ENCODE measurements at places on chromosomes 16 and 17.

DNA sequence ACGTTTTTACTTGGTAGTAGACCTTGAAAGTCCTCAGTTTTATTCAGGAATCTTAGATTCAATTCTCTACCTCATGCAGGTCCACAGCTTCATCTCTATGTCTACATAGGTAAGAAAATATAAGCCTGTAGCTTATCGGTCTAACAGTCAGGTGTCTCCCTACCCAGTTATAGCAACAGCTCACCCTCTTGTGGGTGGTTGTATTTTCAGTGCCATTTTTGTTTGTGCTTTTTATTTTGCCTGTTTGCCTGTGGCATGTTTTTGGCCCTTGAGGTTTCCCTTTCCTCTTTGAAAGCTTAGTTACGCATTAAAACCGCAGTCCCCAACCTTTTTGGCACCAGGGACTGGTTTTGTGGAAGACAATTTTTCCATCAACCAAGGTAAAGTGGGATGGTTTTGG lies 23.6 kb upstream of the WIPI1 start:
- no peak for DNase-seq

- no peak for DNase-seq
Measured at GRCh38 chr16:80103463-80103862, 437.3 kb upstream of the DYNLRB2 start.

- DNase-seq = no peak
Measured at GRCh38 chr17:33847900-33848299, 407.2 kb upstream of the CCL2 start.

DNA sequence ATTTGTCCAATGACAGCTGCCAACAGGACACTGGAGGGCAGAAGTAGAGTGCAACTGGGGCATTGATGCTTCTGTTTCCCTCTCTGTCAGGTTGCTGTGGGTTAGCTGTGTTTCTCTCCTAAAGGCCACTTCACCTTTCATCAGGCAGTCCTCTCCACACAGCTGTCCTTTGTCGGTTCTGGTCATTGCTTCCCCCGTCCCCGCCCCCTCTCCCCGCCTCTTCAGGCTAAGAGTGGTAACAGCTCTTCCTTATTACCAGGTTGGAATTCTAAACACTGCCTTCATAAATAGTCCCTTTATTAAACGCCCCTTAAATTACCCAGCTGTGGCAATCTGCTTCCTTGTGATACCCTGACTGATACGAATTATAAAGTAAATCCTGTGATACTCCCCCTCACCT lies 31.8 kb upstream of the NSRP1 start:
- no peak for DNase-seq

DNA sequence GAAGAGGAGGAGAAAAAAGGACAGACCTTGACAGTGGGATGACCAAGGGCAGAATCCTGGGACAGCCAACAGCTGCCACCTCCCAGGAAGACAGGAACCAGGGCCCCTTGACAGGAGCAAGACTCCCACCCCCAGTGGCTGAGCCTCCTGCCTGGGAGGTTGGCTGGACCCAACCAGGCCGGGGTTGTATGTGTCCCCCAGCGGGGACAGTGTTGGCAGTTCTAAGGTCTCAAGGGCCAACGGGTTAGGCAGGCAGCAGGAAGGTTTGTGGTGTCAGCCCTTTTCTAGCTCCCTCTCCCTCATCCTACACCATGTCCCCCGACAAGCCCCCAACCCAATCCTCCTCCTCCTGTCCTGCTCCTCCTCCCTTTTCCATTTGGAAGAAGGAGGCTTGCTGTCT lies 126.2 kb downstream of the MRM1 start:
- no peak for DNase-seq

DNA sequence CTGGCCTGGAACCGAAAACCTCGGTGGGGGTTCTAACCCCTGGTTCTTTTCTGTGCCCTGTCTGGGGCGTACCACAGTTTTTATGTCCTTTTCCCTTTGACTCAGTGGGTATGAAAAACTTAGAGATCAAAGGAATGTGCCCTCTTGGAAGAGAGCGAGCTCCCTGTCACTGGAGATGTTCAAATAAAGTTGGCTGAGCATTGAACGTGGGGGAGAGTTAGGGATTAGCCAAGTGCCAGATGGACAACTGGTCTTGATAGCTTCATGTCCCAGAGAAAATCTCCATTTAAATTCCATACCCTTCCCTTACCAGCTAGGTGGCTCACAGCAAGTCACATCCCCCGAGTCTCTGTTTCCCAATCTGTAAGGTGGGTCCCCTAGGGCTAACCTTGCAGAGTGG lies 9.5 kb downstream of the ADGRG1 start:
- no peak for DNase-seq

- DNase-seq = no peak
Measured at GRCh38 chr17:36742267-36743000, 141.1 kb downstream of the MRM1 start.

DNA sequence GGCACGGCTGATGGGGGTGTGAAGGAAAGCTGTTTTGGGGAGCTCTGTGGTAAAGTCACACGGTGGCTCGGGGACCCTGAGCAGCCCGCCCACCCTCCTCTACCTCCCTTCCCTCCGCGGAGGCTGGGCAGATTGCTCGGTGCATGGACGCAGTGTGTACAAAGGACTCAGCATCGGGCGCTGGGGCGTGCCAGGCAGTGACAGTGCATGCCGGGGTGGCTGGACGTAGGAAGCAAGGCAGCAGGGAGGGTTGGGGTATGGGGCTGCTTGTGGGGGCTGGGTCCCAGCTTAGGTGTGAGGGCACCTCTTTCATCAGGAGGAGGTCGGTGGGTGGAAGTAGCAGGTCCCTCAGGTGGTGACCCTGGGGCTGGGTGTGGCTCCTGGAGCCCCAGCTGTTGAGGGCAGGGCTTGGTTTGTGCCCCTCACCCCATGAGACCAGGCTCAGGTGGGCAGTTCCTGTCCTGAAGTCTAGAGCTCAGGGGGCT lies 159.9 kb upstream of the GSE1 start:
- no peak for DNase-seq

DNA sequence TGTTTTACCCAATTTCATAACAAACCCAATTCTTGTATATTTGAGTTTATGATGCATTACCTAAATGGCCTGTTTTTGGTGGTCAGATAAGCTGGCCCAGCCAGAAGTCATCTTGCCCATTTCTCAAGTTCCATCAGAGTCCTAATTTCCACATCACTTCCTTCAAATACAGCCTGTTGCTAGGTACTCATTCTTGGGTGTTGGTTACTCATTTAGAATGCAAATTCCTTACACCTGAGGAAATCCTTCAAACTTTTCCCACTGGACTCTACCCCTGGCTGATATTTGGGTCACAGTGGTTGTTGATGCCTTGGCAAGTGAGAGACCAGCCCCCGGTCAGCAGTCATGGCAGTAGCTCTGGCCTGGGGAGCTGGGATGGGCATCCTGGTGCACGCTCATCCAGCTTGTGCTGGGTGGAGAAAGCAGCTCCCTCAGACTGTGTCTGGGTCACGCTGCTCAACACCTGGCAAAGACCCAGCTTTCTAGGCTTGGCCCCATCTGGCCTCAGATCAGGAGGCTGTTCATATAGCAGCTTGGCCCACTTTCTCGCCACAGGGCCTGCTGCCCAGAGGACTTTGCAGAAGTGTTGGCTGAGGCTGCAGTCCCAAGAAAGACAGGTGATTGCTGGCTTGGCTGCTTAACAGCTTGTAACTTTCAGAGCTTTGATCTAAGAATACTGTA lies 25.8 kb downstream of the WSB1 start:
- DNase-seq = peak; percentile 90

DNA sequence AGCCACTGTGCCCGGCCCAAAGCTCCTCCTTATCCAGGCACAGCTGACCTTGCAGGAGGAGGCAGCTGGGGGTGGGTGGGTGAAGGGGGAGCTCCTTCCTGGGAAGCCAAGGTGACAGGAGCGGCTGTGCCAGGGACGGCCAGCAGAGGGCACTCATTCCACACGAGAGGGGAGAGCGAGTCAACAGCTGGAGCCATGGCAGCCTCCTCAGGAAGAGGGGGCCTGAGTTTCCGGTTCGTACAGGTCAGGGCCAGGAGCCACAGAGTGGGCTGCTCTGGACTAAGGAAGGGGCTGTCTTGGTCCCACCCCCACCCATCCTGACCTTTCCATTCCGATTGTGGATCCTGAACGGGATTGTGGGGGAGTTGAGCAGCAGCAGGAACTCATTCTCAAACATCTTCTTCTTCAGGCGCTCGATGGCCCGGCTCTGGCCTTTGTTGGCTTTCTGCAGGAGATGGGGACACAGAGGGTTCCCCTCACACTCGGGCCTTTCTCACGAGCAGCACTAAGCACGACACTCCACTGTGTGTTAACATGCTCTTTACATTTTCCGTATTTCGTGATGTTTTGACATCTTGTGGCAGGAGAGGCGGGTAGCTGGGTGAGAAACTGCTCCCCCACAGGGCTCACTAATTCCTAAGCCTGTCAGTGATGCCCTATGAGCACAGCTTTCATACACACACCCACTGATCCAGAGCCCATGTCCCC lies 61.6 kb downstream of the TIMM22 start:
- DNase-seq = peak; percentile 48

GRCh38 chr17:57530508-57530907 lies 214.6 kb downstream of the CCDC182 start:
- DNase-seq = no peak

- no peak for DNase-seq
Measured at GRCh38 chr16:1561266-1561665, 27.8 kb downstream of the TMEM204 start.

DNA sequence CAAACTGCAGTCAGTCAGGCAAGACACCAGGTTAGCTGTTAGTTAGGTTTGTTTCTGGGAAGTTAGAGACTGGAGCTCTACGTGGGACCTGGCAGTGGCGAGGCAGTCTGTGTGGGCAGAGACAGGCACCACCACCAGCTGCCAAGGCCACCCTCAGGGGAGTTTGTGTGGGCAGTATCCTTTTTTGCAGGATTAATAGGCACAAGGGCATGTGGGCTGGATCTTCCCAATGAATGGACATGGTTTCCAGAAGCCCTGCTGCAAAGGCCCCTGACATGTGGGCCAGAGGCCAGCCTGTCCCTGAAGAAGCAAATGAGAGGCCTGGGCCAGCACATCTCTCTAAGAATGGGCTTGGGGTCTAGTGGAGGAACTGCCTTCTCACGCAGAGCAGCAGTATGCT lies 19.2 kb upstream of the SREBF1 start:
- DNase-seq = no peak

DNA sequence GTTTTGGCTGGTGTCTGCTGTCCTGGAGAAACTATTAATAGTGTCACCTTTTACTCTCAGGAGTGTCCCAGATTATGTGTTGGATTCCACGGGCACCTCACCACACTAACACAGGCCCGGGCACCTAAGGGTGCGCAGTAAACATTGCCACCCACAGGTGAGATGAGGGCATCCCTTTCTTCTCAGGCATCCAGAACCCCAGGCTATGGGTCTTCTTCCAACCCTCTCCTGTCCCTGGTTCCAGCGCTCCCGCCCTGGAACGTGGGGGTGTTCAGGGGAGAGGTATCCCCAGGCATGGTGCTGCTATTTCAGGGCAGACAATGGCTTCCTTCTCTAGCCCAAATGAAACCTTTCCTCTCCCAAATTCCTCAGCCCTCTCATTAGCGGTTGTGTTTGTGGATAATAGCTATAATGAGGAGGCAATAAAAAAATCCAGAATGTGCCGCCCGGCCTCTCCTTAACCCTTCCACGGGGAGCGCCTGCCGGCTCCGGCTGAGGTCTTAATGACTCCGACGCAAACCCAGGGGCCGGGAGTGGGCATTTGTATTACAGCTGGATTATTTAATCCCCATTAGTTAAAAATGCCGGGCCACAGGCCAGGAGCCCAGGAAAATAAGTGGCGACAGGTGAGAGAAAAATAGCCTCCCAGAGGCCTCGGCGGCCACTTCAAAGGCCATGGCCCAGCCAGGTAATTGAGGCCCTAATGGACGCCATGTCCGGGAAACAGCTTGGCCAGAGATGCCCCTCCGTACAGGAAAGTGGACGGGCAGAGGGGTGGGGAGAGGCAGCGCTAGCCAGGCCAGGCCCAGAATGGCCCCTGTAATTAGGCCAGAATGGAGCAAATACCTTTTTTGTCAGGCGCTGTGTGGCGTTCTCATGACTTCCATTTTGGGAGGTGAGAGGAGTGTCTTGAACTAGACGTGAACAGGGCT lies 102.8 kb downstream of the IRX5 start:
- DNase-seq = no peak

DNA sequence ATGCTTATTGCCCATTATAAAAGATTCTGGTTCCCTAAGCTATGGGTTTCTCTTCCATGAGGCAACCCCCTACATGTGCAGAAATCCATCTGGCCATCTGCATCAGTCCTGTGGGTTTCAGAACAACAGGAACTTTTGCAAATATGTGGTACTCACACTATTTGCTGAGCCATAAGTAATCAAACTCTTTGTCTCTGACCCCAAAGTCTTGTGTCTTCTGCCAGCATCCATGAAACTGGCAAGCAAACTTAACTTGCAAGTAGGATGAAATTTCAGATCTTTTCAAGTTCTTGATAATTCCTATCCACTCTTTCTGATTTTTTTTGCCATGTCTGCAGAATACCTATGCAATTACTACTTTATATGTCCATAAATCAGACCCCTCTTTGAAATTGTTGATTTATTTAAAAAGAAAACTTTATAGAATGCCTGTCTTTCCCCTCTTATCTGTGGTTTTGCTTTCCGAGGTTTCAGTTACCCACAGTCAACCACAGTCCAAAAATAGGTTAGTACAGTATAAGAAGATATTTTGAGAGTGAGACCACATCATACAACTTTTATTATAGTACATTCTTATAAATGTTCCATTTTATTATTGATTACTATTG lies 158.4 kb upstream of the IRX3 start:
- DNase-seq = no peak

GRCh38 chr17:73297934-73298861 lies 13.6 kb downstream of the CDC42EP4 start:
- no peak for DNase-seq

DNA sequence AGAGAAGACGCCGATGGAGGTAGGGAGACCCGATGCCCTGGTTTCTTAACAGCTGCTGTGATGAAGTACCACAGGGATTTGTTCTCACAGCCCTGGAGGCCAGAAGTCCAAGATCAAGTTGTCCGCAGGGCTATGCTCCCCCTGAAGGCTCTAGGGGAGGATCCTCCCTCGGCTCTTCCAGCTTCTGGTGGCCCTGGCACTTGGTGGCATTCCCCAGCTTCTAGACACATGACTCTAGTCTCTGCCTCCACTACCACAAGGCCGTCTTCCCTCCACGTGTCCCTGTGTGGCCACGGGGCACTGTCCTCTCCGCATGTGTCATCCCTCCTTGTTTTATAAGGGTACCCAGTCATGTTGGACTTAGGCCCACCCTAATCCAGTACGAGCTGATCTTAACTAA lies 375.2 kb downstream of the SLC39A11 start:
- DNase-seq = no peak

Data from femur (tissue), 1 donor.